ENCODE measurements at places on chromosomes 16 and 17.

DNA sequence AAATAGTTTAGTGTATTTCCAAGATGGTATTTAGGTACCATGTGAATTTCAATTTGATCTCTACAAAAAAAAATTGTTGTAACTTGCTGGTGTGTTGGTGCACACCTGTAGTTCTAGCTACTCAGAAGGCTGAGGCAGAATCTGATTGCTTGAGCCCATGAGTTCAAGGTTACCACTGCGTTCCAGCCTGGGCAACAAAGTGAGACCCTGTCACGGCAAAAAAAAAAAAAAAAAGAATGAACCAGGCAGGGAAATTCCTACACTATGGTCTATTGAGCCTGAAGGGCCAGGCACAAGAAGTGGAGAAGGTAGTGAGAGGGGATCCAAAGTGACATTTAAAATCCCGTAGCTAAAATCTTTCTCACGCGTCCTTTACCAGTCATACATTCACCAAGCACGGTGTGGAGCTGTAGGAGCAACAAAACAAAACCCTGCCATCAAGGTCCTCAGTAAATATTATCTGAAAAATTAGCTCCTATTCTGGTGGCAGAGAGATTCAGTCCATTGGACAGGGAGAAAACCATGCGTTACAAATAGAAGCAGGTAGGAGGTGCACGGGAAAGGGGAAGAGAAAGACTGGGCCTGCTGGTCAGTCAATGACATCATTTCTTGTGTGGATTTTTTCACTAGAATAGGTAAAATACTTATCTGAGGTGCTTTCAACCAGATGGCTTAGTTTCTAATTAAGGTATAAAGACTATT, 27.3 kb downstream of the TXNDC11 start:
- DNase-seq, result no peak

DNA sequence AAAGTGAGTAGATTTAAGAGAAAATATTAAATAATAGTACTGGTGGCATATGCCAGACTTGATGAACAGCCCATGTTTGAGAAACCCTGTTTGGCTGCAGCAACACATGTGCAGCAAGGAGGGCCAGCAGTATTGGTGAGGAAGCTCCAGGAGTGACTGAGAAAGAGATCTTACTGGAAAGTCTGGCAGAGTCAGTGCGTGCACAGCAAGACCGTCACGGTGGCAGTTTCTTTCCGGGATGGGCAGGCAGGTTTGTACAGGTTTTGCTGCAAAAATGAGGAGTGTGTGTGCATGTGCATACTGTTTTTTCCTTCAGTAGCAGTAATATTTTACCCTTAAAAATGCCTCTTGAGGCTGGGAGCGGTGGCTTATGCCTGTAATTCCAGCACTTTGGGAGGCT, 41.4 kb downstream of the KSR1 start:
- no peak for DNase-seq

DNA sequence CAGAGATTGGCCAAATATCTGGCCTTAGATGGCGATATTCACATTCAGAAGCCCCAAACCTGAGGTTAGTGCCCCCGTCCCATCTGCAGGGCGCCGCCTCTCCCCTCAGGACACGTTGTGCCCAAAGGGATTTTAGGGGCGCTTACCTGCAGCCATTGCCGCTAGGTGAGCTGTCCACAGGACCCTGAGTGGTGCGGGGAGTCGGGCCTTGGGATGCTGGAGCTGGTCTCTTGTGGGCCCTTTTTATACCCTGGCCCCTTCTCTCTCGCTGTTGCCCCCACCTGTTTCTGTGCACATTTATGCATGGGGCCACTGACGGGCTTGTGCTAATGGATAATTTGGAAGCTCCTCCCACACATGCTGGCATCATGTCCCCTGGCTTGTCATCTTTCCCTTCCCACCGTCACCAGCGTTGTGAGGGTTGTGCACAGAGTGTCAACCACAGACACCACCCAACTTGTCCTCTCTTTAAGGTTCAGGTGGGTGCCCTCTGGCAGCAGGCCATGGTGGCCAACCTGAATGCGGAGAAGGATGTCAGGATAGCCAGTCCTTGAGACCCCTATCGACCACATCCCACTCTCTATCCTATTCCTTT, at the start of gene CSHL1:
CSHL1 (minus strand) TSS at position 218 of the 595 bp plus-strand sequence; CDS start at position 156, 62 bp downstream.
- peak; percentile 28 for DNase-seq

DNA sequence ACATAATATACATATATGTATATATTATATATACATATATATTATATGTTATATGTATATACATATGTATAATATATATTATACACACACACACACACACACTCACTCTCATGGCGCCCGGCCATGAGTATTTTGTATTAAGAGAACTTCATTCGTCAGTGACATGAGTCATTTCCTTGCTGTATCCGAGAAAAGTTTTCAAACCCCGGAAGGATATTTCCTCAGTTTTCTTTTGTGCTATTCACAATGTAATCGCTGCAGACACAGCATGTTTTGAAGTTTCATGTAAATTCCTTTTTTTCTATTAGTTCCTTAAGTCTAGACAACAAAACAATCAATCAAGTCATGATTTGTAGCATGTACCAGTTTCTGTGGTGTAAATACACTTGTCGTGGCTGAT, 33.3 kb downstream of the OR1D5 start:
- no peak for DNase-seq

DNA sequence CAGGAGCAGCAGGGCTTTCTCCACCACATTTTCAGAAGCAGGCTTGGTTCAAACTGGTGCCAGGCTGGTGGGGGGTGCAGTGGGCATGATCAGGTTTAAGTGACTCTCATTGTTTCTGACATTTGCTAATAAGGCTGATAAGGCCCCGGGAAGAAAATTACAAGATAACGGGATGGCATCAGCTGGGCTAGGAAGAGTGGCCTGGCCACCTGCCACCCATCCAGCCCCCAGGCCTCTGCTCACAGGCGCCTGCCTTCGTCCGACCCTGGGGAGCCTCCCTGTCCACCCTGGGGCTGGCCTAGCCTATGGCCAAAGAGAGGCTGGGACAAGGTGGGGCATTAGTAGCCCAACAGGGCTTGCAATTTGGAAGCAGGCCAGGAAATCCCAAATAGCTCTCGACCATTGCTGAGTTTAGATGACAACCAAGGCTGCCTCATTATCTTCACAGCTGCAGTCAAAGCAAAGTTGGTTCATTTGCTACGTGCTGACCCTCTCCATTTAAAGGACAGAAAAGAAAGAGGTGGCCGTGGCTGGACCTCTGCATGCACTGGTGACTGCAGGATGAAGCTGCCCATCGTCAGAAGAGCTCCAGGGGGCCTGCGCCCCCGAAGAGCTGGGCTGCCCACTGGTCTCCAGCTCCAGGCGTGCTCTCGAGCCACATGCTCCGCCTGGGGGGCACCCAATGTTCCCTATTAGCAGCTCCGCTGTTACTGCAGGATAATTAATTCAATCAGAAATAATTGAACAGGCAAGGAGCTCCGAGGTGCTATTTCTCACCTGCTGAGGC, 44.9 kb downstream of the PEMT start:
- peak; percentile 50 for DNase-seq

GRCh38 chr16:88782454-88783390, 2.3 kb downstream of the PIEZO1 start:
- no peak for DNase-seq

DNA sequence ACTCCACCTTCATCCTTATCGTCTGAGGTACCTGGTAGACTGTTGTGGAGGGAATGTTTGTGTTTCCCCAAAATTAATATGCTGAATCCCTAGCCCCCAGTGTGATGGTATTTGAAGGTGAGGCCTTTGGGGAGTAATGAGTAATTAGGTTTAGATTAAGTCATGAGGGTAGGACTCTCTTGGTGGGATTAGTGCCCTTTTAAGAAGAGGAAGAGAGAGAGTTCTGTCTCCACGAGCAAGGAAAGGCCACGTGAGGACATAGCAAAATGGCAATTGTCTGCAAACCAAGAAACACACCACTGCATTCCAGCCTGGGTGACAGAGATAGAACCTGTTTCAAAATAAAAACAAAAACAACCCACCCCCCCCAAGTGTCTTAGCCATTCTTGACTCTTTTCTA, 21.0 kb upstream of the DDX52 start:
- DNase-seq, result no peak

- no peak for DNase-seq
These were observed 27.7 kb downstream of the DHRS7C start for GRCh38 chr17:9763643-9764042.

DNA sequence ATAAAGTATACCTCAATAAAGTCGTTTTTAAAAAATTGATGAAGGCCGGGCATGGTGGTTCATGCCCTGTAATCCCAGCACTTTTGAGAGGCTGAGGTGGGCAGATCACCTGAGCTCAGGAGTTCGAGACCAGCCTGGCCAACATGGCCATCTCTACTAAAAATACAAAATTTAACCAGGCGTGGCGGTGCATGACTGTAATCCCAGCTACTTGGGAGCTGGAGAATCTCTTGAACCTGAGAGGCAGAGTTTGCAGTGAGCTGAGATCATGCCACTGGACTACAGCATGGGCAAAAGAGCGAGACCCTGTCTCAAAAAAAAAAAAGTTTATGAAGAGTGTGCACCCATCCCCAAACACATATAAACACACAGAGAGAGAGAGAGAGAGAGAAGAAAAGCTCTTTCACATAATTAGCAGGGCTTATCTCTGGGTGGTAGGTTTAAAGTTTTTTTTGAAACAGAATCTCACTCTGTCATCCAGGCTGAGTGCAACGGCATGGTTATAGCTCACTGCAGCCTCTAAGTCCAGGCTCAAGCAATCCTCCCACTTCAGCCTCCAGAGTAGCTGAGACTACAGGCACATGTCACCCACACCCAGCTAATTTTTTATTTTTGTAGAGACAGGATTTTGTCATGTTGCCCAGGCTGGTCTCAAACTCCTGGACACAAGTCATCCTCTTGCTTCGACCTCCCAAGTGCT, 3.0 kb downstream of the SREBF1 start:
- DNase-seq, result no peak

- DNase-seq, result no peak
These were observed 13.9 kb upstream of the HES7 start for GRCh38 chr17:8137645-8138373.

- DNase-seq, result no peak
These were observed 428 bp upstream of the ANTKMT start for GRCh38 chr16:720447-720989.

DNA sequence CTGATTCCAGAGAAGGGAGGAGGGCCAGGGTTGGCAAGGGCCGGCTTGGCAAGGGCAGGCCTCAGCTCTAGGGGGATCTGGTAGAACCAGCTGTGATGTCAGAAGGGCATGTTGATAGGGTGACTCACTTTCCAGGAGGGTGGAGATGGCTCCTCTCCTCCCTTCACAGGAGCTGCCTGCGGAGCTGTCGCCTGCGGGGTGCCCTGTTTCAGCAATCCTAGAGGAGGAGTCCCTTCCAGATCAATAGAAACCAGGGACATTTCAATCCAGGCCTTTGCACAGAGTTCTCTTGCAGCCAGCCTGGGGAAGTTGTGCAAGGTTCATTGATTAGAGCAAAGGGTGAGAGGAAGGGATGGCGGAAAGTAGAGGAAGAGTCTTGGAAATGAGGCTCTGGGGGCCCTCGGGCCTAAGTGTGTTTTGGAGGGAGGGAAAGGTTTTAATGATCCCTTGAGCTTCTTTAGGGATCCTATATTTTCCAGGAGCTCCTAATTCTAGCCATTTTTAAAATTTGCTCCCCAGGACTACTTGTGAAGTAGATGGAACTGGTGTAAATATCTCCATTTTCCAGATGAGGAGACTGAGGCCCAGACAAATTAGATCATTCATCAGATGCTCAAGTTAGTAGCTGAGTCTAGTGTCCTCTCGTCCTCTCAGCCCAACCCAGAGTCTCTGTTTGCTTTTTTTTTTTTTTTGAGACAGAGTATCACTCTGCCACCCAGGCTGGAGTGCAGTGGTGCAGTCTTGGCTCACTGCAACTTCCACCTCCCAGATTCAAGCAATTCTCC, 24.8 kb upstream of the CSNK2A2 start:
- DNase-seq, result no peak

DNA sequence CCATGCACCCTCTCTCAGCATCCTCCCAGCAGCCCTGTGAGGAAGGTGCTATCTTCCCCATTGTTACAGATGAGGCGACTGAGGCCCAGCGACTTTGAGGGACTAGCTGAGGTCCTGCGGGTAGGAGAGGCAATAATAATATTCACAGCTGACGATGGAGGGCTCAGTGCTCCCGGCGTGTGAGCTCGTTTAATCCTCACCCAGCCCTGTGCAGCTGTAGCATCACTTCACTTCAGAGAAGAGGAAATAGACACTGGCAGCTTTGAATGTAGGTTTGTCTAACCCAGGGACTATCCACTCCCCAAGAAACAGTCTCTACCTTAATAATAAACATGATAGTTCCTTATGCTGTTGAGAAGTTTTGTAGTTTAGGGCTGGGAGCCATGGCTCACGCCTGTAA, 21.6 kb downstream of the LASP1 start:
- DNase-seq, result no peak

- DNase-seq, result no peak
These were observed 11.0 kb upstream of the XYLT1 start for GRCh38 chr16:17481736-17482135.

- no peak for DNase-seq
These were observed 198.4 kb downstream of the CYB561 start for GRCh38 chr17:63247706-63248105.

DNA sequence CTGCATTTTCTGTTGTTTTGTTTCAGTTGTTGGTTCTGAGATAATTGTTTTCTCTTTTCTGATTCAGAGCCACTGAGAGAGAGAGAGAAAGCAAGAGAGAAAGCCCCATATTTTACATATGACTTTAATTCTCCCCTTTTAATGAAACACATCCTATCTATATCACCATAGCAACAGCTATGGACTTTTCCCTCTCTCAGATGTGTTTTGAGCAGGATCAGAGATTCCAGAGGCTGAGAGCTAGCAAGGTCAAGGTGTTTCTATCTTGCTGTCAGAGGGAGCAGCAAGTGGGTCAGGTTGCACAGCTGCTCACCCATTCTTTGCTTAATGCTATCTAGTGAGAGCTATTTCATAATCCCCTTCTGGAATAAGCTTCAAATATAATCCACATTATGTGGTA, 415.9 kb downstream of the CA10 start:
- DNase-seq, result no peak

- DNase-seq, result no peak
These were observed 80.9 kb downstream of the SLC6A2 start for GRCh38 chr16:55736671-55737070.

DNA sequence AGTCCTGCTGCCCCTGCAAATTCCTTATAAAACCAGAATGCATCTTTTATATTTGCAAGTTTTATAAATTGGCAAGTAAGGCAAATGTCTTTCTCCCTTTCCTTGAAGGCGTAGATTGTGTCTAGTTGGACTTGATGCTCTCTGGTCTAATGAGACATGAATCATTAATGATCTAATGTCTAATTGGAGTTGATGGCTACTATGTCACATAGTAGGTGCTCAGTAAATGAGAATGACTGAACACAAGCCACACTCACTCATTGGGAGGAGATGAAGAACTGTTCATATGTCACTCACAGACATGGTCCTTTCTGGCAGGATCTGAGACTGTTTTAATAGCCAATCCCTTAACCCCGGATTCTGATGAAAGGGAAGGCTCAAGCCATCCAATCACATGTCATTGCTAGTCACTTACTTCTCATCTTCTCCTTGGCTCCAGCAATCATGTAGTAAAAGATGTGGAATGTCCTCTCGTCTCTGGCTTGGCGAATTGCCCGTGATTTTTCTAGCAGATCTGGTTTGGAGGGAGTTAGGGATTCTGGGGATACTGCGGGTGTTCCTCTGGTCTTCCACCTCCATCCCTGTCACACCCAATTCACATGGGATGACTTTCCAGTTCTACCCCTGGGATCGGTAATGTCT, 81.0 kb downstream of the MYH11 start:
- no peak for DNase-seq
